ENCODE measurements at places on chromosomes 5 and 9.

DNA sequence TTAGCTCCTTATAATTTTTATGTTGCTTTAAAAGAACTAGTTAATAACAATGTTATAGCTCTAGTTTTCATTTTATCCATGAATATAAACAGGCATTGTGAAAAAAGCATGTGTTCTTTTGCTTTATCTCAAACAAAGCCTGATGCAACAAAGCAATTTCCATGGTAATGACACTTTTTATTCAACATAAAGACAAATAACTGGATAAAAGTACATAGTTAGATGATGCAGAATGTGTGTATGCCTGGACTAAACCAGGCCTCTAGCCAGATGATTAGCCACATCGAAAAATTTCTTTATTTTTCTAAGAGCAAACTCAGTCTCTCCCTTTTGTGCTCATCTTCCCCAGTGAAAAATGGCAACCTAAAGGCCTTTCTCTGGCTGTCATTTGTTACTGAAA lies 125.6 kb upstream of the TARS1 start:
- DNase-seq = no peak

DNA sequence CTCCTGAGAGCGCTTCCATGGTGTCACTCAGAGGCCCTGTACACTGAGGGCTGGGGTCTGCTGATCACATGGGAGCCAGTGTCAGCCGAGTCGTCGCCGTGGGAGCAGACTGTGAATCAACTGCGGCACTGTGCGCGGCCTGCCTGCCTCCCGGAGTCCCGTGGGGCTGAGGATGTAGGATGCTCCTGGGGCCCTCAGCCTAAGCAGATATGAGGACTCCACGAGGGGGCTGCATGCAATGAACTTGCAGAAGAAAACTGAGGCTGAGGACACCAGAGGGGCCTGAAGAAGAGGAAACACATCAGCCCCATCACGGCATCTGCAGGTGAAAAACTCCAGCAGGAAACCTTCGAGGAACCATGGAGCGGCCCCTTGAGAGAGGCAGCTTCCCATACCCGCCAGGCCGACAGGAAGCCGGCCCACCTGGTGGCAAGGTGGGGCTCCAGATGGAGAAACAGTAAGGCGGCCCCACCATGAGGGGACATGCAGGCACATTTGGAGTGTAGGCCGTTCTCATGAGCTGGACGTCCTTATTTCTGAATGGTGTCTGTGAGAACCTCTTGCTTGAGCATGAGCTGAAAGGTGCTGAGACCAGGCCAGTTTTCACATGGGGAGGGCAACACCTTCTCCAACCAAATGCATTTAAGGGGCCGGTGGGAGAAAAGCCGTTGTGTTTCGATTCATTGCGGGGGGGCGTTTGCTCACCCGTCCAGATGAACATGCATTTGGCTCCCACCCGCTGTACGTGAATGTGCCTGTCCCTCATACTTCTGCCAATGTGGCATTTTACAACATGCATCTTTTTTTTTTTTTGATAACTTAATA lies 35.2 kb upstream of the ADAMTS2 start:
- DNase-seq = no peak

- no peak for DNase-seq
Observed at GRCh38 chr5:179792612-179793467, 946 bp upstream of the LTC4S start.

DNA sequence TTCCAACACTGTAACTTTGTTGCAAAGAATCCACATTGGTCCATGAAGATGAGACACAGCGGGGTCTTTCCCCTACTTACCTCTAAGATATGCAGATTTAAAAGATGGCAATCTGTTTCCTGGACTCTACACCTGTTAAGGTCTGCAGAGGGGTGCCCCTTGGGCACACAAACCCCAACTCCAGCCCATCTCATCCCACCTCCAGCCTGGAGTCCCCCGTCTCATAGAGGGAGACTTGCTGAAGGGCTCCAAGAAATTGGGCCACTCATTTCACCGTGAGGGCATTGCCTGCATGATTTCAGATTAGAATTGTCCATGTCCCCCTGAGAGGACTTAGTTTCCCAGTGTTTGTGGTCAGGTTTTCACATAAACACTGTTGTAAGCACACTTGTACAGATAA lies 365.7 kb downstream of the IRX2 start:
- no peak for DNase-seq

DNA sequence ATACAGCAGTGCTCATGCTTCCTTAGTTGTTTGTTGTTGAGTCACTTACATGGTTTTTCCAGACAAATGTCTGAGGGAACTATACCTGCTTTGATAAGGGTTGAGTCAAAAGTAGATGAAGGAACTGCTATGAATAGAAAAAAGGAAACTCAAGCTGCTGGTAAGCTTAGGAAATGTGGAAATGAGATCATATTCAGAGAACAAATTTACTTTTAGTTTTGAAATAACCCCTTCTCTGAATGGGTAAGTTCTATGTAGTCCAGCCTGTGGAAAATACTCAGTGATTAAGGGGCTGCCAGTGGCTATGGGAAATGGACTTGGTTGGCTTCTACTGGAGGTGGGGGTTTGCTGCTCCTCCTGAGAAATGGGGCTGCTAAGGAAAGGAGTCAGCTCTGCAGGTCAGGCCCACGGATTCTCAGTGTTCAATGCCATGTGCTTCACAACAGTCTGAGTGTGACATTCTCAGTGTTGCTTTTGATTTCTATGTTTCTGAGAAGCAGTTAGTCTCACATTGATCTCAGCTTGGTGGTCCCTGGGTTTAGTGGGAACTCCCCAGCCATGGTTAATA lies 47.7 kb upstream of the GLRX start:
- no peak for DNase-seq

GRCh38 chr5:76413746-76414145 lies 10.7 kb downstream of the IQGAP2 start:
- DNase-seq = no peak

DNA sequence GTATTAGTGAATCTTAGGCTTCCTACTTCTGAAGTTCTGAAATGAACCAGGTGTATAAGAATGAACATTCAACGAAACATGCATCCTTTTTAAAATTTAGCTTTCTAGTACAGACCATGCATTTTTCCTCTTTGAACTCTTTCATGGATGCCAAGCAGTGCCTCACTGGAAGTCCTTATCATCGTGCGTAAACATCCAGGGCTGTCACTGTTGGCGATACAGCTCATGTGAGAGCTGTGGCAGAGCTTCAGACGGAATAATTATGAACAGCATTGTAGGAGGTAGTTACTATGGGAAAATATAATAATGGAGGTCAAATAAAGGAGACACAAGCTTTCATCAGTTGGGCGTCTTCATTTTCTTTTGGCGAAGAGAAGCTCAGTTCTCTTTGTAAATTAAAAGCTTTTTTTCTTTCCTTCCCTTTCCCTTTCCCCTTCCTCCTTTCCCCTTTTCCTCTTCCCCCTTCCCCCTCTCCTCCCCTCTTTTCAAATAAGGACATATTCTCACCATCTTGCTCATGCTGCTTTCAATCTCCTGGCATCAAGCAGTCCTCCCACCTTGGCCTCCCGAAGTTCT lies 167.3 kb downstream of the KDM4C start:
- no peak for DNase-seq

GRCh38 chr9:123599781-123600180 lies 243.8 kb downstream of the CRB2 start:
- no peak for DNase-seq

- no peak for DNase-seq
Observed at GRCh38 chr5:3100921-3101551, 349.6 kb upstream of the IRX2 start.

GRCh38 chr5:147092044-147092443 lies 142.8 kb upstream of the STK32A start:
- no peak for DNase-seq

DNA sequence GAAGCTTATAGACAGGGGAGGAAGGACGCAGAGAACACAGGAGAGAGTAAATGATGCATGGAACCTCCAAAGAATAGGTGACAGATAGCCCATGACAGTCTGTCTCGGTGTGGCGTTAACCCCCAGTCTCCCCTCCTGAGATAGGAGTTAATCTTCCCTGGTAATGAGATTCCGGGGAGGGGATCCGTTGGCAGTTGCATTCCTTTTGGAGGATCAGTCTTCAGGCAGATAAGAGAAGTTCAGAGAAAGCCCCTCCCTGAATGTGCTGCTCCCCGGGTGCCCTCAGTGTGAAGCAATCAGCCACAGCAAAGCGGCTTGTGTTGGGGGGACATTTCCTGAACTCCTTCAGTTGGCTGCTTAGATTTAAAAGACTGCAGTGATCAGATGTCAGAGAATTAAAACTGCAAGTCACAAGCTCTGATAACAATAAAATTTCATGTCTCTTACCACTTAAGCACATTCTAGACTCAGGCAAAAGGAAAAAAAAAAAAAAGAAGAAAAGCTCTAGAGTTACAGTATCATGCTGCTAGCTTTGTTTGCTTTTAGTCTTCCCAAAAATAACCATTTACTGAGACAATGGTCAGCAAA lies 121.1 kb downstream of the EGFLAM start:
- no peak for DNase-seq

DNA sequence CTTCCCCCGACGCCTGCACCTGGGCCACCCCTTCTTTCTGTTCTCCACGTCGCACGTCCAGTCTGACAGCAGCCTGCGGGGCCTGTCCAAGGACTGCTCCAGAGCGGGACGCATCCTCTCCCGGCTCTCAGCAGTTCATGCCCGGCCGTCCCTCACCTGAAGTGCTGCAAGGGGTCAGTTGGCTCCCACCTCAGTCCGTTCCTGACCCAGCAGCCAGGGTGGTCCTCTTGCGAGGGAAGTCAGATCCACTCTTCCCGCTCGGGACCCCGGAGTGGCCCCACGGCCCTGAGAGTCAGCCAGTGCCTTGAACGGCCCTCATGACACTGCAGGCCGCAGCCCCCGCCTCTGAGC lies 249.7 kb upstream of the IRX4 start:
- no peak for DNase-seq

GRCh38 chr5:107514305-107514704 lies 156.4 kb downstream of the EFNA5 start:
- DNase-seq = no peak

GRCh38 chr5:58094031-58094430 lies 365.9 kb downstream of the PLK2 start:
- no peak for DNase-seq

DNA sequence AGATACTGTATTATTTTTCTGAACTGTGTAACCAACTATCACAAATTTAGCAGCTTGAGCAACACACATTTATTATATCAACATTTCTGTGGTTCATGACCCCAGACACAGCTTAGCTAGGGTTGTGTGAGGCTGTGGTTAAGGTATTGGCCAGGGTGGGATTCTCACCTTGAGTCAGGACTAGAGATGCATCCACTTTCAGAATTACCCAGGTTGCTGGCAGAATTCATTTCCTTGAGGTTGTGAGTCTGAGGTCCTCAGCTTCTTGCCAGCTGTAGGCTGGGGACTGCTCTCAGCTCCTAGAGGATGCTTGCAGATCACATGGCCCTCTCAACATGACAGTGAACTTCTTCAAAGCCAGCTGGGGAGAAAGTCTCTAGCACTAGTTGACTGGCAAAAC lies 122.5 kb upstream of the RASGRF2 start:
- no peak for DNase-seq

DNA sequence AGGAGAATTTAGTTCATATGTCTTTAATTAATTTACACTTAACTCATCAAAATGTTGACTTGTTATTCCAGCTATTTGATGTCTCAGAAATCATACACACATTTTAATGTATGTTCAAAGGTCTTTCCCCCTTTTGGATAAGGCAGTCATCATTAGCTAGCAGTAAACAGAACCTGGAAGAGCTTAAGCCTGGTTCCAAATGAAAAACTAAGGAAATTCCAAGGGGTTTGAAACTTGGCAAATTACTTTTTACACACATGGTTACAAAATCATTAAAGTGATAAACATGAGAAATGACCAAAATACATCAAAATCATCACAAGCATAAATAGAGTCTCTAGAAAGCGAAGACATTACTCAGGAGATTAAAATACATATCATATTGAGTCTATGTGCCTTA lies 359.8 kb upstream of the ZNF608 start:
- DNase-seq = no peak

DNA sequence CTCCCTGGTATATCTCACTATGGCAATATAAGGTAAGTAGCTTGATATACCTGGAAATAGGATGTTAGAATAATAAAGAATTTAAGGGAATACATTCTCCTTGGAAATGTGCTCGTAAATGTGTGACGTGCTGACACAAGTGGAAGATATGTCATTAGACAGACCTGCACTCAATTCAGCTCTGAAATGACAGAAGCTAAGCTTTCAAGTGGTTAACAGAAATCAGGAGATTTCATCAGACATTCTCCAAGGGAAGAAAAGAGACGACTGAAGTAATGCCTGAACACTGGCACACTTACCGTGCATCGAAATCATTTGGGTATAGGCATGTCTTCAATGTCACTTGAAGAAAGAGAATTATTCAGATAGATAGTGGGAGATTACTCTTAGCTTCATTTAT lies 933.3 kb upstream of the CTNND2 start:
- DNase-seq = no peak

DNA sequence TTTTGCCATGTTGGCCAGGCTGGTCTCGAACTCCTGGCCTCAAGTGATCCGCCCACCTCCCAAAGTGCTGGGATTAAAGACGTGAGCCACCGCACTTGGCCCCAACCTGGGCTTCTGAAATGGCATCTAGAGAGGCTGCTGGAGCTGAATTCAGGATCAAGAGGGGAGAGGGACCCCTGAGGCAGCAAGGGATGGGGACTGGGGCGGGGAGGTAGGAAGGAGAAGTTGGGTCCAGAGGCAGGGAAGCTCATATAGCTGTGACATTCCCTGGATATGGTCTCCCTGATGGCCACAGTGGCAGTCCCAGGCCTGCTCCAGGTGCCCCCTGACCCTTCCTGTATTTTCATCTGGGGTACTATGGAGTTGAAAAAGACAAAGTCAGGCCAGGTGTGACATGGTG lies 12.1 kb downstream of the REEP2 start:
- no peak for DNase-seq

DNA sequence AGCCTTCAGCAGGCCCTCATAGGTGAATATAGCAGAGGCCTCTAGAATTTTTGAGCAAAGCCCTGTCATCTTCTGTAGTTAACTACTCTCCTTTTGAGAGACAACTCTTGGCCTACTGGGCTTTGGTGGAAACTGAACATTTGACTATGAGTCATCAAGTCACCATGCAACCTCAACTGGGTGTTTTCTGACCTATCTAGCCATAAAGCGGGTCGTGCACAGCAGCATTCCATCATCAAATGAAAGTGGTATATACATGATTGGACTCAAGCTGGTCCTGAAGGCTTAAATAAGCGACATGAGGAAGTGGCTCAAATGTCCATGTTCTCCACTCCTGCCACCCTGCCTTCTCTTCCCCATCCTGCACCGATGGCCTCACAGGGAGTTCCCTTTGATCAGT lies 1115.5 kb downstream of the TAF11L14 start:
- no peak for DNase-seq

GRCh38 chr5:135826221-135826525 lies 8.3 kb upstream of the SLC25A48 start:
- DNase-seq = no peak

DNA sequence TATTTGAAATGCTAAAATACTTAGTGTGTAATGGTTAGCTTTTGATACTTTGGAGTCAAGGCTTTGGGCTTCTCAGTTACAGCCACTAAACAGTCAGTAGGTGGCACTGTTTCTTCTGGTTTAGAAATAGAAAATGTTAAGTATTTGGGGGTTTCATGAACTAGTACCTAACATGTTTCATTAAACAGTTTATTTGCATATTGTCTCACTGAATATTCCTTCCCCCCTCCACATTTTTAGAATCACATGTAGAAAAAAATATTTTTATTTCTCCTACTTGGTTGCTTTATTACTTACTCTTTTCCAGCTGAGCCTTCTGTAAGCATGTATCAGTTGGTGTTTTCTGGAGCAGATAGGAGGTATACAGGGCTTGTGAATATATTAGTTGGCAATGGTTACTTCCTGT lies 48.0 kb downstream of the IPO11 start:
- peak; percentile 20 for DNase-seq

GRCh38 chr5:86320266-86320665 lies 297.5 kb upstream of the COX7C start:
- no peak for DNase-seq

GRCh38 chr9:107631788-107632187 lies 142.2 kb upstream of the KLF4 start:
- peak; percentile 62 for DNase-seq
